HFFc6 (cell line): ENCODE measurements at places on chromosomes 3 and 15. TPM values are rescaled to one million over a fixed set of nuclear protein-coding genes. Genes with fewer than 3 reads are reported as not detected.

The TUSC7 gene
- not detected in 3 replicates for total RNA-seq

The KBTBD12 gene
- not detected in 3 replicates for total RNA-seq

The LRRC57 gene
- 19.4 to 24.3 TPM (median 21.3 TPM) in 3 replicates for total RNA-seq

The SEMA4B gene
- total RNA-seq, result 6.8 to 7.3 TPM (median 7.0 TPM) in 3 replicates

GRCh38 chr15:69664572-69665571 lies 212.3 kb downstream of the RPLP1 start:
- no peak for DNase-seq
- H3K4me3 ChIP-seq, result no peak overlapping the region
- peaks cover 15% of the 10 kb centered on the region for H3K27me3 ChIP-seq
- no peaks in the 10 kb centered on the region for H3K36me3 ChIP-seq
- H3K4me1 ChIP-seq, result no peaks in the 10 kb centered on the region
- no peak overlapping the region for H3K27ac ChIP-seq

DNA sequence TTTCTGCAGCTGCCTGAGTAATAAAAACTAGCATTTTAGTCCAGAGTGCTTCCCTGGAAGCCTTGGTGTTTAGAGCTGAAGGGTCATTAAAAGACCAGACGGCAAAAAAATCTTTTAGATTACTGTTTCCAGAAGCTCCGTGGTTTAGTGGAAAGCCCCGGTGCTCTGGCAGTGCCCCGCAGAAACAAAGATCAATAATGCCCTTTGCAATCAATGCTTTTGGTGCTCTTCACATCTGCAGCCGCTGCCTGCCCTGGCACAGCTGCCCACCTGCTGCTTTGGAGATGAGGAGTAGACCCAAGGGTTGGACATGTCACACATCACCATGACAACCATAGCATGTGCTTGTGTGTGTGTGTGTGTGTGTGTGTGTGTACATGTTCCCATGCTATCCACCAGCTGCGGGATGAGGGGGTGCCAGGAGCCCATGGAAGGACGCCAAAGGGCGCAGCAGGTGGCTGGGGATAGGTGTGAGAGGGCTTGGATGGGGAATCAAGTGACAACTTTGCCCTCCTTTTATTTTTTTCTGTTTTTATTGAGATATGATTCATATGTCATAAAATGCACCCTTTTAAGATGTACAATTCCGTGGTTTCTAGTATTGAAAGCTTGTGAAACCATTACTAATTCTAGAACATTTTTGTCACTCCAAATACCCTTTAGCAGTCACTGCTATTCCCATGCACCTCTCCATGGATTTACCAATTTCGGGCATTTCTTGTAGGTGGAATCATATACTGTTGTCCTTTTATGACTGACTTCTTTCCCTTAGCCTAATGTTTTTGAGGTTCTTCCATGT lies 75.7 kb upstream of the KLHL25 start:
- H3K4me3 ChIP-seq, result no peak overlapping the region
- H3K36me3 ChIP-seq, result no peaks in the 10 kb centered on the region
- peaks cover 20% of the 10 kb centered on the region for H3K27me3 ChIP-seq

DNA sequence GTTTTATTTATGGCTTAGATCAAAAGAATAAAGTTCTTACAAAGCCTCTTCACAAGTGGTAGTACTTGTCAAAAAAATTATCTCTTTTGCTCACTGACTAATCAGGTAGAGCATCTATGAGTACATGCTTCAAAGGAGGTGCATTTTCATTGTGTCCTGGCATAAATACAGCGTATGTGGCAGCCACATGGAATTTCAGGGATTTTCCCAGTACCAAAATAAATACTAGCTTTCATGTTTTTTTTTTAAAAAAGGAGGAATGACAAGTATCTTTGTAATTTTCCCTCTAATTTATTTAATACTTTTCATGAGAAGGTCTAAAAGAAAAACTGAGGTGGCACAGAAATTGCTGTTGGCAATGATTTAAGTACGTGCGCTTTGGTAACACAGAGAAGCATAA lies 597.8 kb upstream of the ALCAM start:
- DNase-seq, result no peak
- H3K36me3 ChIP-seq, result no peaks in the 10 kb centered on the region
- H3K4me3 ChIP-seq, result no peak overlapping the region
- H3K27ac ChIP-seq, result no peak overlapping the region
- peaks cover 16% of the 10 kb centered on the region for H3K4me1 ChIP-seq

DNA sequence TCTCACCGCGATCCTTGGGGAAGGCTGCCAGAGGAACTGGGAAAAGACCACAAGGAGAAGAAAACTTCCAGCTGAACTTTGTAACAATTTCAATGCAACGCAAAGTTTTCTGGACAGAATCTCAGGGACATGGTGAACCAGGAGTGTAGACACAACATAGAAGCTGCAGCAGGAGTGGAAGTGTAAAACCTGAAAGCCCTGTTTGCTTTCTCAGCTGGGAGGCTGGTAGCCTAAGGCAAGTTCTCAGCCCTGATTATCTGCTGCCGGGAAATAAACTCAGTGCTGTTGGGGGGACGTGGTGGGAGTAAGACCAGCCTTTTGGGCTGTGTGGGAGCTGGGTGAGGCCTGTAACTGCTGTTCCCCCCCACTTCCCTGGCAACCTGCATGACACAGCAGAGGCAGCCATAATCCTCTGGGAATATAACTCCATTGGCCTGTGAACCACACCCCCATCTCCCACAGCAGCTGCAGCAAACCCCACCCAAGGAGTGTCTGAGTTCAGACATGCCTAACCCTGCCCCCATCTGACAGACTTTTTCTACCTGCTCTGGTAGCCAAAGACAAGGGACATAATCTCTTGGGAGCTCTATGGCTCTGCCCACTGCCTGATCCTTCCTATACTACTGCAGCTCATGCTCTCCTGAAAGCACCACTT lies 106.7 kb downstream of the ZNF621 start:
- no peak overlapping the region for H3K4me3 ChIP-seq
- no peak for DNase-seq
- no peaks in the 10 kb centered on the region for H3K27me3 ChIP-seq
- H3K36me3 ChIP-seq, result peaks cover 4% of the 10 kb centered on the region; the same call in 1 of the 2 replicates
- no peak overlapping the region for H3K27ac ChIP-seq
- H3K4me1 ChIP-seq, result no peaks in the 10 kb centered on the region

- no peaks in the 10 kb centered on the region; the same call in 1 of the 2 replicates for H3K36me3 ChIP-seq
- H3K27me3 ChIP-seq, result no peaks in the 10 kb centered on the region
- no peak overlapping the region for H3K27ac ChIP-seq
- no peak for DNase-seq
- no peaks in the 10 kb centered on the region for H3K4me1 ChIP-seq
Observed at GRCh38 chr15:61500523-61500922, 271.4 kb upstream of the RORA start.

GRCh38 chr3:153066983-153067382 lies 95.0 kb upstream of the RAP2B start:
- peaks cover 14% of the 10 kb centered on the region for H3K4me1 ChIP-seq
- no peak overlapping the region for H3K4me3 ChIP-seq
- H3K27me3 ChIP-seq, result peaks cover 1% of the 10 kb centered on the region; the same call in 1 of the 2 replicates
- H3K27ac ChIP-seq, result no peak overlapping the region
- H3K36me3 ChIP-seq, result no peaks in the 10 kb centered on the region

DNA sequence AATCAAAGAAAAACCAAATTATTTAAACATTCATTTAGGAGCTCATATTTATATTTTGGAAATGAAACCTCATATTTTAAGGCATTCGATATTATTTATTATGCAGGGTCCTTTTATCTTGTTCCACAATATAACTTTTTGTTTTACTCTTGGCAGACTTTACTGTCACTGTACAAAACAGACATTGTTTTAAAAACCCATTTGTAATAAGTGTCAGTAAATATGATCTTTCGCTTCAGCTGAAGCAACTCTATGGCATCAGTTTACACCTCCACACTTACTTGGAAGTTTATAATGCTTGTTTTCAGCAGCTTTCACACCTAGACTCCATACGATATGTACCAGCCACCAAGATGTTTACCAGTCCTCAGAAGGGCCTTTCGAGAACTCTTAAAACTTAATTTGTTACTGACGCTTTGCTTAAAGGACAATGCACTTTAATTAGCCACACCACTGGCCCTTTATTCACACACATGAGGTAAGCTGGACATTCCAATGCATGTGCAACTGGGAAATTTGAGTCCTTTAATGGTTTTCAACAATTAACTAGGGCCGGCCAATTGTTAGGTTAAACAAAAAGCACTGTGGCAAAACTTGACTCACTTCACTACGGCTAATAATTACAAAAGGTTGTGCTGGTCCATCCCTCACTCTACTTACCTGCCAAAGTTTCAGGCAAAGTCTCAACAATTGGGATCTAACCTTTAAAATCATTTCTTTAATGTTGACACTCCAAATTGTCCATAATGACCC lies 16.7 kb downstream of the WWTR1 start:
- no peak for DNase-seq
- no peak overlapping the region; the same call in 1 of the 2 replicates for H3K4me3 ChIP-seq
- H3K27ac ChIP-seq, result peak overlapping the region; percentile 91

- H3K4me1 ChIP-seq, result peaks cover 50% of the 10 kb centered on the region
- H3K27me3 ChIP-seq, result peaks cover 9% of the 10 kb centered on the region; the same call in 1 of the 2 replicates
- no peak overlapping the region for H3K4me3 ChIP-seq
Observed at GRCh38 chr3:141280690-141281089, 49.1 kb downstream of the PXYLP1 start.

GRCh38 chr15:63396152-63396928 lies 14.7 kb upstream of the CA12 start:
- H3K27me3 ChIP-seq, result peaks cover 5% of the 10 kb centered on the region
- peaks cover 29% of the 10 kb centered on the region for H3K4me1 ChIP-seq
- H3K36me3 ChIP-seq, result no peaks in the 10 kb centered on the region; the same call in 1 of the 2 replicates
- H3K27ac ChIP-seq, result no peak overlapping the region
- no peak overlapping the region for H3K4me3 ChIP-seq
